ENCODE measurements at places on chromosomes 16 and 17. TPM values are rescaled to one million over a fixed set of nuclear protein-coding genes. Genes with fewer than 3 reads are reported as not detected.

- no peak for DNase-seq
These were observed 463.6 kb upstream of the SOX9 start for GRCh38 chr17:71656964-71657858.

- no peak for DNase-seq
These were observed at the start of gene FOXN1 for GRCh38 chr17:28505986-28506665. TSS of gene FOXN1 (plus strand) at chr17:28506348. CDS start at chr17:28523970, 17,622 bp downstream.

DNA sequence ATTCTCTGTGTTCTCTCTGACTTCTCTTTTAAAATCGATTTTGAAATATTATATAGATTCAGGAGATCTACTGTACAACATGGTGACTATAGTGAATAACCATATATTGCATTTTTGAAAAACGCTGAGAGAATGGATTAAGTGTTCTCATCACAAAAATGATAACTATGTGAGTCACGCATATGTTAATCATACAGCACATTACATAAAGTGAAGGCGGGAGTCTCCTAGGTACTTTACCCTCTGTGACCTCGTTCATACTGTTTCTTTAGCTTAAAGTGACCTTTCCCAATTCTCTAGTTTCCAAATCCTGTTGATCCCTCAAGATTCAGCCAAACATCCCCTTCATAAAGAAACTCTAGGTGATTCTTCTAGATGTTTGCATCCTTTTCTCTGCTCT, 3.1 kb upstream of the KRTAP3-2 start:
- DNase-seq = no peak

FBXW10 gene
- total RNA-seq = not detected

CACNG3 gene
- total RNA-seq = not detected

OSBPL7 gene
- total RNA-seq = 21.1 TPM

- no peak for DNase-seq
These were observed 16.0 kb downstream of the DCUN1D3 start for GRCh38 chr16:20884240-20884556.

- DNase-seq = no peak
These were observed 221.7 kb upstream of the HSBP1 start for GRCh38 chr16:83586036-83586435.

GRCh38 chr16:54175169-54175551, 111.4 kb downstream of the IRX3 start:
- no peak for DNase-seq

GRCh38 chr17:40251576-40251975, 32.5 kb downstream of the WIPF2 start:
- no peak for DNase-seq

DNA sequence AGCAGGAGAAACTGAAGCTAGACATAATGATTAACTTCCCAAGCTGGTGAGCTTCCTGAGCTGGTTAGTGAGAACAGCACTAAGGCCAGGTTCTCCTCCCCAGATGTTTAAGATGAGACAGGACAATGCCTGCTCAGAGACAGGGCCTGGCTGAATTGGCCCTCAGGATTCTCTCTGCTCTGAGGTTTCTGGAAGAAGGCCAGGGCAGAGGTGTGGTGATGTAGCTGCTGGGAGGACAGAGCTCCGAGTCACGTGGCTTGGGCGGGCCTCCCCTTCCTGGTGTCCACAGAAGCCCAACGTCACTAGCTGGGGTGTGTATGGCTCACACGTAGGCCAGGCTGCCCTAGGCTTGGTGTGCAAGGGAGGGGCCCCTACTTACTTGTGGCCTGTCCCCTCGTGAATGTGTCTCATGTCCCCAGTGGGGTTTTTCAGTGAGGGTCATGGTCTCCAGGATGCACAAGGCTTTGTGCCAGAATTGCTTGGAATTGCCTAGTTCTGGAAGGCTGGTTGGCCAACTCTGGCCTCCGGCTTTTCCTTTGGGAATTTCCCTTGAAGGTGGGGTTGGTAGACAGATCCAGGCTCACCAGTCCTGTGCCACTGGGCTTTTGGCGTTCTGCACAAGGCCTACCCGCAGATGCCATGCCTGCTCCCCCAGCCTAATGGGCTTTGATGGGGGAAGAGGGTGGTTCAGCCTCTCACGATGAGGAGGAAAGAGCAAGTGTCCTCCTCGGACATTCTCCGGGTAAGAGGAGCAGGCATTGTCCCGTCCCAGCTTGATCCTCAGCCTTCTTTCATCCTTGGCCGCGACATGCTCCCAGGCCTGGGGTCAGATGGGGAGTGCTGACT, 3.4 kb downstream of the NOD2 start:
- peak; percentile 92 for DNase-seq

GRCh38 chr17:43940630-43941029, 1.6 kb downstream of the PPY start:
- no peak for DNase-seq

DNA sequence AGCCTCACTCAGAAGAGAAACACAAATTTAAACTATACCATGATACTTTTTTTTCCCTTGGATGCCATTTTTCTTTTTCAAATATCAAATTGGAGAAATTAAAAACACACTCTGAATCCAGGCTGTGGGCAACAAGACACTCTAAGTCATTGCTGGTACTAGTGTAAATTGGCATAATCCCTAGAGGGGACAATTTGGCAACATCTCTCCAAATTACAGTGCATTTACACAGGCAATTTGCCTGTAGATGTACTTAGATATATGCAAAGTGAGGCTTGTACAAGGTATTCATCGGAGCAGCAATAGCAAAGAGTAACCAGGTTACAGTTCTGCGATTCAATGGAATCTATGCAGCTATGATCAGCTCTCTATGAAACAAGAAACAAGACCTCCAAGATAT, 6.7 kb upstream of the GUCY2D start:
- no peak for DNase-seq

RNF43 gene
- total RNA-seq = not detected

GRCh38 chr17:301681-302299, 50.8 kb downstream of the RPH3AL start:
- DNase-seq = peak; percentile 46

DNA sequence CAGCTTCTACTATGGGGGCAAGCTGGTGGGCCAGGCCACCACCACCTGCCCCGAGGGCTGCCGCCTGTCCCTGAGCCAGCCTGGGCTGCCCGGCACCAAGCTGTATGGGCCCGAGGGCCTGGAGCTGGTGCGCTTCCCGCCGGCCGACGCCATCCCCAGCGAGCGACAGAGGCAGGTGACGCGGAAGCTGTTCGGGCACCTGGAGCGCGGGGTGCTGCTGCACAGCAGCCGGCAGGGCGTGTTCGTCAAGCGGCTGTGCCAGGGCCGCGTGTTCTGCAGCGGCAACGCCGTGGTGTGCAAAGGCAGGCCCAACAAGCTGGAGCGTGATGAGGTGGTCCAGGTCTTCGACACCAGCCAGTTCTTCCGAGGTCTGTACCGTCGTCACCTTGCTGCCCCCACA, 19.5 kb downstream of the IRF8 start:
- no peak for DNase-seq

MED9 gene
- total RNA-seq = 11.1 TPM

HOXB1 gene
- not detected for total RNA-seq

KCNG4 gene
- not detected for total RNA-seq

DNA sequence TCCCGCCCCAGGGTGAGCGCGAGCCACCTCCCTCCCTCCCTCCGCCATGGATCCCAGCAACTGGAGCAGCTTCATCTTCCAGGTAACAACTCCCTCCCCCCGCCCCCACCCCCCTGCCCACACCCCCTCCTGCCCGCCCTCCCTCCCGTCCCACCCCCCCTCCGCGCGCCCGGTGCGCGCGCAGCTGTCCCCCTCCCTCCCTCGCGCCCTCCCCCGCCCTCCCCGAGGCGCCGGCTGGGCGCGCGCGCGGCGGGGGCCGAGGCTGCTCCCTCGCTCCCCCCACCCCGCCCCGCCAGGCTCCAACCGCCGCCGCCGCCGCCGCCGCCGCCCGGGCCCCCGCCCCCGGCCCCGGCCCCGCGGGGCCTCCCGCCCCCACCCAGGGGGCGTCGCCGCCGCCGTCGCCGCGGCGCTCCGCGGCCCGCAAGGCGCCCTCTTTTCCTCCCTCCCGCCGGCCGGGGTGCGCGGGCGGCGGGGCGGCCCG, at the start of gene MAZ:
TSS of gene MAZ (plus strand) at position 431 of the 481 bp plus-strand sequence. CDS start 173 bp downstream, outside the sequence.
- DNase-seq = no peak

- DNase-seq = no peak
These were observed 158.6 kb upstream of the CDC42EP4 start for GRCh38 chr17:73470316-73470826.

GRCh38 chr16:51986717-51987116, 560.2 kb downstream of the TOX3 start:
- no peak for DNase-seq

DDX28 gene
- 4.3 TPM for total RNA-seq

DNA sequence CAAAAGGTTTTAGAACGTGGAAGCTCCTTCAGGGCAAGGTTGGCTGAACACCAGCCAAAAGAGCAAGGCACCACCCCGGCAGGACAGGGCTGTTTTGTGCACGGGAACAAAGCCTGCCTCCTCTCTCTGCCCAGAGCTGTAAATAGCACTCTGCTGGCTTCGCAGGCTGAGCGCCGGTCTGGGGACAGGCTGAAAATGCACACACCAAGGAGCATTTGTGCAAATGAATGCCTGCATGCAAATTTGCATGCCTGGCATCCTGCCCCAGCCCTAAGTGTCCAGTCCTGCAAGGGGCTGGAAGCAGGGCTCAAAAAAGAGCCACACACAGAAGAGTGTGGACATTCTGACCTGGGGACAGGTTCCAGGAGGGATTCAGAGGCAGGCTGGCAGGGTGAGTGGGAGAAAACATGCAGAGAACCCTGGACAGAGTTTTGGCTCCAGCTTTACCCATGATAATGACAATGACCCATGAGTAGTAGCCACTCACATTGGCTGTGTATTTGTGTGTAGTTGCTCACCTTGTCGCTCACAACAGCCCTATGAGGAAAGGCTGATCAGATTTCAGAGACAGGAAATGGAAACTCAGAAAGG, 11.7 kb downstream of the ABAT start:
- DNase-seq = no peak

NRN1L gene
- total RNA-seq = 2.1 TPM

OR1A1 gene
- not detected for total RNA-seq

NT5M gene
- total RNA-seq = 1.2 TPM

GRCh38 chr17:48027322-48027981, 10.1 kb downstream of the COPZ2 start:
- no peak for DNase-seq

- DNase-seq = peak; percentile 32
These were observed 57.3 kb downstream of the B9D1 start for GRCh38 chr17:19305256-19305655.

DNA sequence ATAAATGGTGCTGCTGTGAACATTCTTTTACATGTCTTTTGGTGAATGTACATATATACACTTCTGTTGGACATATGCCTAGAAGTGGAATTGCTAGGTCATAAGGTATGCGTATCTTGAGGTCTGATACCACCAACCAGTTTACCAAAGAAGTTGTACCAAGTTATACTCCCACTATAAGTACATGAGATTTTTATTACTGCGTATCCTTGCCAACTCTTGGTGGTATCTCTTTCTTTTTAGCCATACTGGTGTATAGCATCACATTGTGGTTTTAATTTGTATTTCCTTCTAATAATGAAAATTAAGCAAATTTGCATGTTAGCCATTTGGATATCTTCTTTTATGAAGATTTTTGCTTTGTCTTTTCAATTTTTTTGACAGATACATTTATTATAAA, 80.5 kb downstream of the ATF7IP2 start:
- no peak for DNase-seq

- DNase-seq = no peak
These were observed 44.3 kb upstream of the PSMD7 start for GRCh38 chr16:74252329-74252728.

TBC1D3B gene
- 13.8 TPM for total RNA-seq

GRCh38 chr17:20184181-20184580, 175.0 kb downstream of the SPECC1 start:
- DNase-seq = no peak

DNA sequence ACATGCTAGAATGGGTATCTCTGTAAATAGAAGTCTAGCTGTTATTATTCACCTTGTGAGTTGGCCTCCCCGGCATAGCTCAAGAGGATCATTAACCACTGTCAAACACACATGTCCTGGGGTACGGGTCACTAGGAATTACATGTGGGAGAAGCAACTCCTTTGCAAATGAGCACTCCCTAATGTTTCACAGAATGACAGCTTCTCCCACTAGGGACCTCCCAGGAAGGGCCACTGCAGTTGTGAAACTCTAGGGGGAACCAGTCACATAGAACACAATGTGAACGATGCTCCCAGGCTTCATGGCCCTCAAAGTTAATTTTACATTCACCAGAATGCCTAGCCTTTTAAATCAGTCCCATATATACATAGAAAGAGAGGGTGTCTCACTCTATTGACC, 12.4 kb upstream of the ZNF19 start:
- no peak for DNase-seq

- peak; percentile 86 for DNase-seq
These were observed 562 bp downstream of the ZC3H7A start for GRCh38 chr16:11796227-11797165.

- peak; percentile 65 for DNase-seq
These were observed 3.2 kb downstream of the ADORA2B start for GRCh38 chr17:15947976-15948752.

DNA sequence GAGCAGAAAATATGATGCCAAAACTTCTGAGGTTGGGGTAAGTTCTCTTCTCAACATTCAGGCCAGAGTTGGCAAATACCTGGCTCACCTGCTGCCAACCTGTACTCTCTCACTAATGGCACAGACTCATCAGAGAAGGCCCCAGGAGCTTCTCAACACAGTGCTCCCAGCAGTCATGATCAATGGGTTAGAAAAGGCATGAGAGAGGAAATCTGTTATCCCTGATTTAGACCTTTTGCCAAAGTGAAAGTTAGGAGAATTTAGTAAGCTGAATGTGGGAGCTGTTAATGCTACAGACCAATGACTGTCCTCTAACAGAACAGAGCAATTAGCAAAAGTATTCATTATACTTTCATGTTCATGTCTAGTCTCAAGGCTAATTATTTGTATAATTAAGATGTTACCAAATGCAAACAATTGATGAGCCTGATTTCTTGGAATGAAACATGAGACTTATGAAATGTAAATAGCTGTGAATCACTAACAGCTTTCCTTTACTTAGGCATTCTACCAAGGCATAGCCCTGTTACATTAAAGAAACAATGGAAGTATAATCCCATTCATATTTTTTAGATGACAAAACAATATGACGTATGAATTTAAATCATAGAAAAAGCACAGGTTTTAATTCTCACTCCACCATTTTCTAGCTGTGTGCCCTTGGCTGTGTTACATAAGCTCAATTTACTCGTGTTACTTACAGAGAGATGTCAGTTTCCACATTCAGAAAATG, 68.7 kb upstream of the MARCHF10 start:
- no peak for DNase-seq

FCSK gene
- 11.0 TPM for total RNA-seq

- no peak for DNase-seq
These were observed 8.0 kb upstream of the PRSS27 start for GRCh38 chr16:2728034-2728433.

SHISA9 gene
- 0.10 TPM for total RNA-seq

GRCh38 chr17:65049085-65049756, 7.3 kb downstream of the GNA13 start:
- DNase-seq = no peak
